ENCODE measurements at places on chromosomes 11 and 22. TPM values are rescaled to one million over a fixed set of nuclear protein-coding genes. Genes with fewer than 3 reads are reported as not detected.

The MRGPRX4 gene
- total RNA-seq: not detected

The TRIM49 gene
- 0.24 TPM for total RNA-seq

The GUCY1A2 gene
- total RNA-seq: 17.8 TPM

The E2F8 gene
- total RNA-seq: 0.17 TPM

The RGL4 gene
- total RNA-seq: not detected

The SPDYC gene
- total RNA-seq: not detected

The OR10D3 gene
- not detected for total RNA-seq

The POU2F3 gene
- 0.20 TPM for total RNA-seq

The DBX1 gene
- total RNA-seq: not detected

The CALCA gene
- total RNA-seq: not detected
